ENCODE measurements at places on chromosomes 12 and 14.
A peak's percentile ranks its signal among the peaks of the same experiment; 100 is the strongest.

GRCh38 chr12:62714774-62715721, 219.9 kb downstream of the PPM1H start:
- no peak for DNase-seq

- no peak for DNase-seq
Measured at GRCh38 chr12:89878950-89879349, 170.3 kb upstream of the ATP2B1 start.

- DNase-seq, result no peak
Measured at GRCh38 chr14:87878959-87879358, 114.0 kb downstream of the GALC start.

DNA sequence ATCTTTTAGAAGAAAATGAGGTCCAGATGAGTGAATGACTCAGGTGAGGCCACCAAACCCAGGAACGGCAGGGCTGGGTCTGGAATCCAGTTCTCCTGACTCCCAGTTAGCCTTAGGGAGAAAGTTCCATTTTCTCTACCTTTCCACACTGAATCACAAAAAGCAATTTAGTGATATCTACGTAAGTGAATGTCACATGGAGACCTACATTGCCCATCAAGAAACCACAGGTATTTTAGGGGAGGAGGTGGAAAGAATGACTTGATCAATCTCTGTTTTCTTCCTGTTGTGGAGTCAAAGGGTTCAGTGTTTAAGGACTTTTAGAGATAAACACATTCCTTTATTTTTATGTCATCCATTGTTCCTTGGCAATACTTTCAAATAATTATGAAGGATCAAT, 106.9 kb upstream of the PTPRB start:
- DNase-seq, result no peak

DNA sequence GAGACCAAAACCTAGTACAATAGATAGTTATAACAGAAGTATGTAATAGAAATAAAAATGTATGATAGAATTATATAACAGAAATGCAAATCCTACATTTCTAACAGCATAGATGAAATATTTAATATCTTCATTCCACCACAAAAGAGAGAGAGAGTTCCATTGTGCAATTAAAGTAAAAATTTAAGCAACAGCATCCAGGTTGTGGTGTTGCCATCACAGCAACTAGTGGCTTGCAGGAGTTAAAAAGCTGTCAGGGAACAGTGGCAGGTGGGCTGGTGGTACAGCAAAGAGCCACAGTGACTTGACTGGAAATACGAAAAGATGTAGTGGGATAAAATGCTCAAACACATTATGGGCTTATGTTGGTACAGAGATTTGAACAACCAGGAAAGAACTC, 57.1 kb upstream of the MDM1 start:
- DNase-seq, result no peak

GRCh38 chr12:89231686-89232085, 120.6 kb downstream of the DUSP6 start:
- DNase-seq, result no peak

- DNase-seq, result no peak
Measured at GRCh38 chr12:33012226-33012625, 115.6 kb upstream of the PKP2 start.

GRCh38 chr14:51783765-51784164, 76.6 kb upstream of the GNG2 start:
- no peak for DNase-seq

DNA sequence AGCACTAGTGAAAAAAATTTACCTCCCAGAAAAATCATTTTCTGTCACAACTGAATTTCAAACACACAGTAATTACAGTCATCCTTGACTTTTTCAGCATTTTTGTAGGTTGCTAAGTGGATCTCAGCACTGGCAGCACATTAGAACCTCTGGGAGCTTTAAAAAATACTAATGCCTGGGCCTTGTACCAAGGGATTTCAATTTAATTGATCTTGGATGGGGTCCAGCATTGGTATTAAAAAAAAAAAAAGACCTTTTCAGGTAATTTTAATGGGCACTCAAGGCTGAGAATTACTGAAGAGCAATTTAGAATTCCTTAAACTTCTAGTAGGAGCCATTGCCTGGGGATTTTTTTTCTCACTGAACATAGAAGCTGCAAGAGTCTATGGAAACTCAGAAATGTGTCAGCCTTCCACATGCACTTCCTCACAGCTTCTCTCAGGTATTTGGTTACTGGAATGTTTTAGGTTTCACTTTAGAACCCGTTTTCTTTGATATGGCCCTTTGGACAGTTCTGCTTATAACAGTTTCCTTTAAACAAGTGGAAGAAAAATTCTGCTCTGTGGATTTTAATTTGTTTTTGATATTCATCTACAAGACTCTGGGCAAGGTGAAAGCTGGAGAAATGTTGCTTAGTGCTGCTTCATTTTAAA, 88.5 kb upstream of the DACT1 start:
- DNase-seq, result no peak

DNA sequence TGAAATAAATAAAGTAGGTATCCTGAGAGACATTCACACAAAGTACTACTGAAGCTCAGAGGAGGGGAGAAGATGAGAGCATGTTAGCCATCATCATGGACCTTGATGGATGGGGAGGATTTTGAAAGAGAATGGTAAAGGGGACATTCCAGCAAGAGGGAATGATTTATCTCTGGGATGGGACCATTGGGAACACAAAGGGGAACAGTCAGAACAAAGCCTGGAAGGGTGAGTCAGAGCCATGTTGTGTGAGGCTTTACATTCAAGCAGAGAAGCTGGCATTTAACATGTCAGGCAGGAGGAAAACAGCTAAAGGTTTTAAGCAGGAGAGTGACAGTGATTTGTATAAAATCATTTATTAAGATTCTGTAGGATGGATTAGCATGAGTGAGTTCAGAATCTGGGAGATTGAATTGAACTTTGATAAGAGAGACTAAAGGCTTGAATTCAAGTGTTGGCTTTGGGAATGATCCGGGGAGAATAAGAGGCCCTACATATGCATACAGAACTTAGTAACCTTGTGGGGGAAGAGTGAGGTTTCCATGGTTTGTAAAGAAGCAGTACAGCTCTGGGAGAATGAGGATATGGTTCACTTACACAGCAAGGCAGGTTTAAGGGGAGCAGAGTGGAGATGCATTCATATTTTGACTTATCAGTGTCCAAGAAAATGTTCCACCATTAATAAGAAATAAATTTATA, 174.4 kb downstream of the SYT10 start:
- no peak for DNase-seq

- DNase-seq, result no peak
Measured at GRCh38 chr14:34983148-34983760, 462 bp downstream of the SRP54 start.

GRCh38 chr14:55062517-55063351, 11.3 kb downstream of the MAPK1IP1L start:
- DNase-seq, result no peak

DNA sequence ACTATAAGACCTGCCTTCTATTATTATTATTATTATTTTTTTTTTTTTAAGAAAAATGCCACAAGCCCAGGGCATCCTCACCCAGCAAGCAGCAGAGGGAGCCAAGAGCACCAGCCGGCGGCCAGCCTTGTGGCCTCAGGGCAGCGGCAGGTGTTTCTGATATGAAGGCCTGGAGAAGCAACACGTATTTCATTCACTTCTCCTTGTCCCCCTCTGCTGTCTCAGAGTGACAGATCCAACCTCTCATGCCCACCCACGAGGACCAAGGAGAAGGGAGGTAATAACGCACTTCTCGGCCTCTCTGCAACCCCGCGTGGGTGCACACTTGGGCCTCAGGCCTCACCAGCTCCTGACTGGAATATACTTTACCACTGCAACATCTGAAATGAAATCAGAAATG, 25.4 kb downstream of the CDC42BPB start:
- DNase-seq, result no peak

GRCh38 chr14:22878271-22879246, 4.5 kb upstream of the REM2 start:
- DNase-seq, result no peak

DNA sequence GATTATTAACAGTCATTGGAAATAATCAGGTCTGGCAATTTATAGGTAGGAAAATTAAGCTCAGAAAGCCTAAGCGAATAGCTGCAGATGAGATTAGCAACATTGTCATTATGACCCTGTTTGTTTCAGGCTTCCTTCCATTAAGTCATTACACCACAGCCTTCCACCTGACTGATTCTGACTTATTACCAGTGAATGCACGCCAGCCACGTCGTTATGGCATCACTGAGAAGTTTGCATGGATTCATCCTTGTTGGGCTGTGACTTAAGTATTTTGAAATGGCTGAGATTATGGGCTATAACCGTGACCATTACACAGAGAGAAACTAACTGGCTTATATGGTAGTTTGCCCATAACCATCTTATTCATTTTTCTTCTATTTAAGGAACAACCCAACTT, 18.6 kb downstream of the RASSF8 start:
- no peak for DNase-seq

DNA sequence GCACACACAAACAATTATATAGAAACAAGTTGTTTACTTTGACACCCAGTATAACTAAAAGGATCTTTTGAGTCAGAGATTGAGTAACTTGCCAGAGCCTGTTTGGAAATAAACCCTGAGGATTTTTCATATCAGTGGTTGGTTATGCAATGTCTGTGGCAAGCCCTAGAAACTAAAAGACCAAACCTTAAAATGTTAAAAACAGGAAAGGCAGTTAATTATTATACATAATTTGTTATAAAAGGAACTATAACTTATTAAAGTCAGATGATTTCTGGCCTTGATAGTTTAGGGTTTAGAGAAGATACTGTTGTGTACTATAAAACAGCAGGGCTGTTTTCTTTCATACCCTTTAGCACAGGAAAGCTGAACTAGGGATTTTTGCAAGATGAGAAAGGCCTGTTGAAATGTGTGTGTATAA, 44.1 kb downstream of the PSEN1 start:
- no peak for DNase-seq

GRCh38 chr14:23548351-23549318, 2.9 kb downstream of the ZFHX2 start:
- DNase-seq, result no peak

GRCh38 chr14:91317381-91318308, 73.1 kb upstream of the GPR68 start:
- DNase-seq, result peak; percentile 74

GRCh38 chr14:58082011-58082410, 70.0 kb downstream of the ARMH4 start:
- no peak for DNase-seq

DNA sequence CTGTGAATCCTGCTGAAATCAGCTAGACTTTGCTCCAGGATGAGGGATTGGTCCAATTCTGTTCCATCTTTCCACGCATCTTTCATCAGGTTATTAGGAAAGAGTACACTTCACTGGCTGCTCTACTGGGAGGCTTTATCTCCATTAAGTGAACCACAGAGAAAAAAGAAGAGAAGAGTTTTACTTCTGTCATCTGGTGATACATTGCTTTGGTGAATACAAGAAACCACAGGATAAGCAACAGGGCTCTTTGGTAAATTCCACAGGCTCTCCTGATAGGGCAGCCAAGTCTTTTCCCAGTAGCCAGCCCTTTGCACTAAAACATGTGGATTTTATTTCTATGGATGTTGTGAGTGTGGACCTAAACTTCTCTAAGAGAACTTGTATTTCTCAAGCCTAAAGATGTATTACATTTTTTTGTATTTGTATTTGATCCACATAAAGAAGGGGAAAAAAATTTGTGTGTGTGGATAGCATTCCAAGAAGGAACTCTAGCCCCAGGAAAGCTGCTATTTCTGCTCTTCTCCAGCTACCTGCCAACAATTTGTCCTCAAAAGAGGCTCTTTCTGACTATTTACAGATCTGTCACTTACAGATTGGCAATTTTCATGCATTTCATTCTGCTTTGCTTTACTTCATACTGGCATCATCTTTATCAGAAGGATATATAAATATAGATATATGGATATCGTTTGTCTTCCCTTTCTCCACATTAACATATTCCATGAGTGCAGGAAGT, 1117.6 kb upstream of the TMEM132C start:
- no peak for DNase-seq

- no peak for DNase-seq
Measured at GRCh38 chr12:122726080-122726558, 4.5 kb downstream of the HCAR1 start.

DNA sequence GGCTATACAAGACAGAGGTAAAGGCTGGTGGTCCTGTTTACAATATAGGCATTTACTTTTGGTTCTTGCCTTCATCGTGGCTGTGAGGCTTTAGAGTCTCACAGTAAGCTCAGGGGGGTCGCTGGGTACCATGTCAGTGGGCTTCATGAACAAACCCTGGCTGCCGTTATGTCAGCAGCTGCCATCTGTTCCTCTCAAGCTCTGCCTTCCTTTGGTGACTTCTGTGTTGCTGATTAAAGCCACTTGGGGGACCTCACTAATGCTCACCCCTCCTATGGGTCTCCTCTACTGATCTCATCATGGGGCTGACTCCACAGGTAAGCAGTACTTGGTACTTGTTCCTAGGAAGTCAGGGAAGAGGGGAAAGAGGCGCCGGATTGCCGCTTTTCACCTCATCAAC, 268.7 kb downstream of the TTC6 start:
- no peak for DNase-seq

- DNase-seq, result no peak
Measured at GRCh38 chr12:70603044-70603443, 34.2 kb downstream of the PTPRB start.

GRCh38 chr12:29756741-29757390, 26.9 kb downstream of the TMTC1 start:
- DNase-seq, result no peak

GRCh38 chr14:75493592-75494087, 28.6 kb upstream of the BATF start:
- DNase-seq, result no peak

GRCh38 chr12:26017484-26018211, 59.2 kb downstream of the RASSF8 start:
- no peak for DNase-seq

- no peak for DNase-seq
Measured at GRCh38 chr12:125263385-125263784, 198.2 kb downstream of the AACS start.

- DNase-seq, result no peak
Measured at GRCh38 chr14:104717137-104717536, 6.9 kb upstream of the ADSS1 start.

GRCh38 chr12:7369274-7369729, 65.4 kb downstream of the ACSM4 start:
- no peak for DNase-seq

GRCh38 chr12:124406043-124406442, 111.2 kb downstream of the RFLNA start:
- no peak for DNase-seq

GRCh38 chr12:114676142-114676741, 7.7 kb downstream of the TBX3 start:
- DNase-seq, result no peak

GRCh38 chr12:18267427-18268099, 6.2 kb downstream of the PIK3C2G start:
- DNase-seq, result no peak

- no peak for DNase-seq
Measured at GRCh38 chr14:39873791-39874190, 441.6 kb upstream of the FBXO33 start.

- no peak for DNase-seq
Measured at GRCh38 chr14:51087031-51087441, 7.9 kb downstream of the TRIM9 start.

GRCh38 chr14:51650716-51651387, 858 bp upstream of the FRMD6 start:
- no peak for DNase-seq
